AG04450 (cell line): ENCODE measurements at places on chromosomes 2 and 18.

GRCh38 chr2:196951973-196952372 lies 25.5 kb upstream of the PGAP1 start:
- no peak for DNase-seq

DNA sequence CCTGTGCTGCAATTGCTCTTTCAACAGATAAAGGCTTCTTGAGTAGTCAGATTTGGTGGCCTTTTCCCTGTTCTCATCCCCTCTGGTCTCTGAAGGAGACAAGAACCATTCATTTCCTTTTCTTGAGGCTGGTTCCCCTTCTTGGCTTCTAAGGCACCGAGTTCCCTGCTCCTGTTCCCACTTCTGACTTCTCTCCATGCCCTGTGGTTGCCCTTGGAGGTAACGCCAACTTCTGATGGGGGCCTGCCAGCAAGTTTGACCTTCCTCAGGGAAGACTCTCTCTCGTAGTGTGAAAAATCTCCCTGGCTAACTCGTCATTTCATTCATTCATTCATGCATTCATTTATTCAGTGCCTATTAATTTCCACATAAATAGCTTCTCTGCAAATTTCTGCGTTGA lies 302.4 kb upstream of the SOX11 start:
- DNase-seq = no peak

DNA sequence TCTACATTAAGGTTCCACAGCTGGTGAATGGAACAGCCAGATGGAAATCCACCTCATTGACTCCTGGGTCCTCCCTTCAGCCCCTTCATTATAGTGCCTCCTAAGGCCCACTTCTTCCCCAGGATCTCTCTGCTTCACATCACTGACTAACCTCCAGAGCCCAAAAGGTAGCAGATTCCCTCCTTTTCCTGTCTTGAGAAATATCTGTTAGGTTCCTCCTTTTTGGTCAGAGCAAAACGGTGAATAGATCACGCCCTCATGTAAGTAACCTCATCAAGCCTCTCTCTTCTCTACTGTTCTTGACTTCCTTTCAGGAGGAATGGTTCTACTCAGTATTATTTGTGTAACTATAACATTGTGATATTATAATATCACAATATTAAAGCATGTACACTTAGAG lies 155.0 kb upstream of the SRD5A2 start:
- DNase-seq = no peak

GRCh38 chr2:173130496-173131465 lies 55.1 kb downstream of the MAP3K20 start:
- DNase-seq = no peak

- no peak for DNase-seq
These were observed 1.6 kb downstream of the KLHL29 start for GRCh38 chr2:23386339-23387220.

DNA sequence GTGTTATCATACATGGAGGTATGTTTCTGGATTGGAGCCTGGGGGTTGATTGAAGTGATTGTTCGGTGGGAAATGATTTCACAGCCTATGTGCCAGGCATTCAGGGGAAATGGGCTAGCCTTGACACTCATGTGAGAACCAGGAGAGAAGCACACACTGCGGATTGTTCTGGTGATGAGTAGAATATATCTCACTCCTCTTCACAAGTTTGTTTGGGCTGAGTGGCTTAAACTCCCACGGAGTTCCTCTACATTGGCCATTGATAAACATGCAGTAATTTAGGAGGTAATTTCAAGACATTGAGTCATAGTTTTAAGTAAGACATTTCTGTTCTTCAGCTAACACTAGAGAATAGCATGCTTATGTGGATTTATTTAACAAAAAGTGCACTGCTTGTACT lies 498.9 kb upstream of the NETO1 start:
- DNase-seq = peak; percentile 38

DNA sequence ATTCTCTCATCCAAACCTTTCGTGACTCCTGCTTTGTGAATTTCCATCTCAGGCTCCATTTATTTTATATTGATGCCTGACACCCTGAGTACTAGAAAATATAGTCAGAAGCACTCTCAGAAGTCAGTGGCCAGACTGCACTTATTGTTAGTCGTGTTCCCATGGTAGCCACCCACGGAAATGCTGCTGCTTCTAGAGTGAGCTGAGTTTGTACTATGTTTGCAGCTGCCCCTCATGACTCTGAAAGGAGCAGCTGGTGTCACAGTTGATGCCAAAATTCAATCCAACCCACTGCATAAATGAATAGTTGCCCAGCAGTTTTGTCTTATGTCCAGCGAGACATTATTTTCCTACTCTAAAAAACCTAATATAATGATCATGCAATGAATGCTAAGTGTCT lies 265.2 kb upstream of the SPHKAP start:
- no peak for DNase-seq

- no peak for DNase-seq
These were observed 213.8 kb downstream of the SH3BP4 start for GRCh38 chr2:235165631-235166030.

DNA sequence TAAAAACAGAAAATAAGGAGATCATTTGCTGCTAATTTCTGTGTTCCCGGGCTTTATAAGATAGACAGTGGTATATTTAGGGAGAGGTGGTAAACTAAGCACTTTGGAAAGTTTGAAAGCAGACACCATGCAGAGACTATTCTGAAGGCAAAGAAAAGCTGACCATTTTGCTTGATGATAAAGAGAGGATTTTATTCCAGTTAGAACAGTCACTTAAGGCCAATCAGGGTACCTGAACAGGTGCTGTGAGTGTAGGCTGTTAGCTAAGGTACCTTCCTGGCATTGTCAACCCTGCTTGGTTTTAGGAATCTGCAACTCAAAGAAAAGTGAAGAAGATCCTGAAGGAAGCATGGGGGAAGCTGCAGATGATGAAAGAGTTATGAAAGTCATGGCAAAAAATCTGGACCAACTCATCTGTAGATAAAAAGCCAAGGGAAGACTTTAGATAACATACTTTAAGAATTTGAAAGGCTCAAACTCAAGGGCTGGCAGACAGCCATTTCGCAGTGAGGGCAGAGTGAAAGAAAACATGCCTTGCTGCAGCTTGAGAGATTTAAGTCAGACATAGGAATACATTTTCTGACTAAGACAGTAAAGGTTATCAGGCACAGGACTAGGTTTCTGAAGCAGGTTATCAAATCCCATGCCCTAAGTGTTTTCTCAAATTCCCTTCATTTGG lies 80.1 kb upstream of the ARL5A start:
- DNase-seq = no peak

DNA sequence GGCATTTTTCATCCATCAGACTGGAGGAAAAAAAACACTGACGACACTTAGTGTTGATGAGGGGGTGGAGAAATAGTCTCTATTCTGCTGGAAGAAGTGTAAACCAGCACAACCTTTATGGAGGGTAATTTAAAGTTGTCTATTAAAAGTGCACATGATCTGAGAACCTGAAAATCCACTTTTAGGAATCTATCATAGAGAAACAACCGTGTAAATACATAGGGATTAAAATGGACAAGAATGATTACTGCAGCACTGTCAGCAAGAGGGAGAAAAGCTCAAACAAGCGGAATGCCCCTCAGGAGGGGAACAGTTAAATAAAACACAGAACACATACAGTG lies 79.6 kb upstream of the MGAT4A start:
- DNase-seq = no peak

DNA sequence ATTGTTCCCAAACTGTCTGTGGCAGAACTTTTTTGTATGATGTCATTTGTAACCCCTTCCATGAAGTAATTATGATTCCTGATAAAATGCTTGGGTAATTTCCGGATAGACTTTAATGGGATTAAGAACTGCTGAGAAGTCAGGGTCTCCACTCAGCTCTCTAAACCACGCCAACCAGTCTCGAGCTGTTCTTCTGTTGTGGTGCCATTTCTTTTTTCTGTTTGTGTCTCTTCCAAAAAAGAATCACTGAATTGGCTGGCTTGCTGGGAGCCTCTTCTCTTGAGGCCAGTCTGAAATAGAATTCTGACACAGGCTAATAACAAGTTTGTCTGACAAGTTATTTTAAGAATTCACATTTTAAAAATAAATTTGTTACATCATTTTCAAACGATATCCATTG lies 198.9 kb downstream of the BCL2 start:
- no peak for DNase-seq

DNA sequence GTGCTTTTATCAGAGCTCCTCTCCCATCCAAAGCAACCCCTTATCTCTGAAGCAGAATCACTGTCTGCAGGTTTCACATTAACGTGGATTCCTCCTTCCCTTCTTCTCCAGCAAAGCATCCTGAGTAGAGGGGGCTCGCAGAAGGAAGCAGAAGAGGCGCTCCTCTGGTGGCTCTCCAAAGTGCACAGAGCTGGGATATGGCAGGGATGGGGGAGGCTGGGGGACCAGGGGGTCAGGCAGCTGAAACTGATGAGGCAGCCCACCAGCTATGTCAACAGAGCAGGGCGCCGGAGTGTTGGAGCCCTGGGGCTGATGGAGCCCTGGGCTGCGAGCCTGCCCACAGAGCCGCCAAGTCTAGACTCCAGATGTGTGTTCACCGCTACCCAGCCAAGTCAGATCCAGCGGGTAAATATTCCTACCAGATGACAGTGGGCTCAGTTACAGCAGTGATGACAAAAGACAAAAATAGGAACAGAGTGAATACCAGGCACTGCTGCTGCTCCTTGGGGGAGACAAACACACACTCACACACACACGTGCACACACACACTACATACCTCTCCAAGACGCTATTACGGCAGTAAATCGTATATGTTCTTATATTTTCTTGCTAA lies 678.3 kb upstream of the ID2 start:
- no peak for DNase-seq

- no peak for DNase-seq
These were observed 12.8 kb upstream of the PPM1B start for GRCh38 chr2:44155666-44156446.

DNA sequence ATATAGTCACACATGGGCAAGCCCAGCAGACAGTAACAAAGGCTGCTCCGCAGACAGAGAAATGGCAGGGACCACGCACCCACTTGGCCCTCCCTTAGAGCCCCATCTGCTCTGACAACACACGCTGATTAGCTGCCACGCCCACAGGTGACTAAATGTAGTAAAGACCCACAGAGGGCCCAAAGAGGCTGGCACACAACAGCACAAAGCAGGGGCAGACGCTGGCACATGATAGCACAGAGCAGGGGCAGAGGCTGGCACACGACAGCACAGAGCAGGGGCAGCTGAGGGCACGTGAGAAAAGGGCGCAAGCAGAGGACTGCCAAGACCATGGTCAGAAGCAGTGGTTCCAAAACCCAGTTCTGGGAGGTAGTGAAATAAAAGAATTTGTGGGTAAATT lies 10.6 kb downstream of the AFG3L2 start:
- DNase-seq = no peak

DNA sequence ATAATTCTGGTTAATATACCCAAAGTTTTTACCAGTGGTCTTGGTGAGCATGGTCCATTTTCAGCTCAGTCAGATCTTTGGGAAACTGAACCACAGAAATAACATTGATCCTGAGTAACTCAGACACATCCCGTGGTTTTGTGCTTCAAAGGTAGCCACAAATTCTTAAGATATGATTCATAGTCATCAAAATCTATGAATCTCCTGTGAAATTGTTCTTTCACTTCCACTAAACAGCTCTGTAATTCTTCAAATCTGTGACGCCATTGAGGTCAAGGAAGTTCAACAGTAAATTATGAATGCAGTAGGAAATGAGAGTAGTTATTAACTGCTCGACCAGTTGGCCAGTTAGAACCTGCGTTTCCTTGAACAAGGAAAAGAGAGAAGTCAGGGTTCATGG lies 147.3 kb downstream of the IRS1 start:
- peak; percentile 75 for DNase-seq

- DNase-seq = no peak
These were observed 247.5 kb upstream of the CDH20 start for GRCh38 chr18:61085761-61086160.

- no peak for DNase-seq
These were observed 166.8 kb downstream of the KCNS3 start for GRCh38 chr2:18045230-18045629.

DNA sequence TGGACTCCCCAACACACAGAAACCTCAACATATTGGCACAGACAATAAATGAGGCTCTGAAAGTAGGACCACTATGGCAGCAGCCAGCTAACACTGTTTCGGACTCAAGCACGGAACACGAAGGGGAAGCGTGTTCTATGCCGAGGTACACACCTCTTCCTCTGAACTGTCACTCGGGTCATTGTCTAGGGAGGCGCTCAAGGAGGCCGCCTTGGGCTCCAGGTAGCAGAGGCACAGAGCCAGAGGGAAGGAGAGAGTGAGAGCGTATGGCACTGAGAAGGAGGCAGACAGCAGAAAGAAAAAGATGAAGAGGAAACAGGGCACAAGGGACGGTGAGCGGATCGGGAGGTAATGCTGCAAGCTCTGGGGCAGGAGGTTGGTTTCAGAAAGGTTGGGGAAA lies 120.1 kb upstream of the ZBTB14 start:
- DNase-seq = no peak

GRCh38 chr2:143623231-143623908 lies 494.2 kb downstream of the ARHGAP15 start:
- no peak for DNase-seq

DNA sequence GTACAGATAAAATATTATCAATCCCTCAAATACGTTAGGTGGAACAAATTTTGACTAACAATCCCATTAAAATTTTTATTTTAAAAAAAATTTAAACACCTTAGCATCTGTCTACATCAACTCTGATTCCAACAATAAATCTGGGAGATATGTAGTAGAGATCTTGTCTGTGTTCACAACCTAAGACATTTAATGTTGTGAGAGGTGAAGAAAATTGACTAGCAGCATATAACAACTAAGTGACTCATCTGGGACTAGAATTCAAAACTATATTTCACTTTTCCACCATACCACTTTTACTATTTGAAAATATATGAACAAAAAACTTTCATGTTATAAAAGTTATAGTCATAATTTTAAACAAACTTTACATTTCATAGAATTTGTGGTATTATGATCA lies 97.9 kb downstream of the ATAD2B start:
- DNase-seq = no peak

DNA sequence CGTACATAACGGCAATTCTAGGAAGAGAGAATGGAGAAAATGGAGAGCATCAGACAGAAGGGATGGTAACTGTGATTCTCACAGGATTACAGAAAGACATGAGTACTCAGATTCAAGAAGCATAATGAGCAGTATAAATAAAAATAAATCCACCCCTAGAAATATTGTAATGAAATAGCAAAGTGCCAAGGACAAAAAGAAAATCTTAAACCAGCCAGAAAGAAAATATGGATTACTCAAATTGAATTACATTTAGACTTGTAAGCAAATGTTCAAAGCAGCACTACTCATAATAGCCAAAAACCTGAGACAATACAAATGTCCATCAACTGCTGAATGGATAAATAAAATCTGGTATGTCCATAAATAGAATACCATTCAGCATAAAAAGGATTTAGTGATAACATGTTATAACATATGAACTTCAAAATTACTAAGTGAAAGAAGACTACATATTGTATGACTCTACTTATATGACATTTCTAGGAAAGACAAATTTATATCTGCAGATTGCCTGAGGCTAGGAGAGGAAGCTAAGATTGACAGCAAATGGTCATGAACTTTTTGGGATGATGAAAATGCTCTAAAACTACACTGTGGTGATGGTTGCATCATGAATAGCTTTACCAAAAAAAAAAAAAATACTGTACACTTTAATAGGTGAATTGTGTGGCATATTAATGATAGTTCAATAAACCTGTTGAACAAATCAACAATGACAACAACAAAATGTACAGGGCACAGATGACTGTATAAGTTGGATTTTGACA lies 63.4 kb upstream of the SPTBN1 start:
- no peak for DNase-seq

GRCh38 chr2:219570194-219570923 lies 980 bp downstream of the OBSL1 start:
- no peak for DNase-seq

GRCh38 chr18:45755934-45756333 lies 32.0 kb downstream of the SLC14A1 start:
- no peak for DNase-seq

- DNase-seq = no peak
These were observed 590 bp downstream of the IFIH1 start for GRCh38 chr2:162317861-162318327.
